ENCODE measurements at places on chromosomes 7 and 10.
A peak's percentile ranks its signal among the peaks of the same experiment; 100 is the strongest.

DNA sequence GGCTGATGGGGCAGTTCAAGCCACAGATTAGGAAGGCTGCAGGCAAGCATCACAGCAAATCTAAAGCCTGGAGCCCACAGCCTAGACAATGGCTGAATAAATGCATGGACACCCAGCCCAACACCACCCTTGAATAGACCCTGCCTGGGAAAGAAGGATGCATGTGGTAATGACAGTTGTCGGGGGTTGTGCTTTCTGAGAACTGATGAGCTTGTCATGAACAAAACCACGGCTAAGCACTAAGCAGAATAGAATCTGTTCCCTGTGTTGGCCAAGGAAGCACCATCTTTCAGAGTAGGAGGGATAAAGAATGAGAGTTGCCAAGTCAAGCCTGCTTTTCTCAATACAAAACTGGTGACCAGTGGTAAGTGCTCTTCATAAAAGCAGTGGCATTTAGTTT lies 66.1 kb upstream of the JCAD start:
- no peak for DNase-seq

DNA sequence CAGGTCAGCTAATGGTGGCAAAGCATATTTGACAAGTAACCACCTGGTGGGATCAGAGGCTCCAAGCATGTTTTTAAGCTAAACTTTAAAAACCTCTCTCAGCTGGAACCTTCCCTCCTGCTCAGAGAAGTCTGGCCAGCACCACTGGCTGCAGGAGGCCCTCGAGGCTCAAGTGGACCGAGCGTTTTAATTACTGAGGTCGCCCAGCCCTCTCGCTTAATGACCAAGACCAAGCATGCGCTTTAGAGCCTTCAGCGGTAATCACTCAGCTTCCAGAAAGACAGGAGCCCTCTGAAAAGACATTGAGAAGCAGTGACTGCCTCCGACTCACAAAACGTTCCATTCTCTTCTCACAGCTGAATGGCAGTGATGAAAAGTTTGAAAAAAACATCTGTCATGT lies 383.4 kb upstream of the ADARB2 start:
- DNase-seq, result no peak

- DNase-seq, result peak; percentile 90
Observed at GRCh38 chr7:23474094-23474828, 4.0 kb upstream of the IGF2BP3 start.

DNA sequence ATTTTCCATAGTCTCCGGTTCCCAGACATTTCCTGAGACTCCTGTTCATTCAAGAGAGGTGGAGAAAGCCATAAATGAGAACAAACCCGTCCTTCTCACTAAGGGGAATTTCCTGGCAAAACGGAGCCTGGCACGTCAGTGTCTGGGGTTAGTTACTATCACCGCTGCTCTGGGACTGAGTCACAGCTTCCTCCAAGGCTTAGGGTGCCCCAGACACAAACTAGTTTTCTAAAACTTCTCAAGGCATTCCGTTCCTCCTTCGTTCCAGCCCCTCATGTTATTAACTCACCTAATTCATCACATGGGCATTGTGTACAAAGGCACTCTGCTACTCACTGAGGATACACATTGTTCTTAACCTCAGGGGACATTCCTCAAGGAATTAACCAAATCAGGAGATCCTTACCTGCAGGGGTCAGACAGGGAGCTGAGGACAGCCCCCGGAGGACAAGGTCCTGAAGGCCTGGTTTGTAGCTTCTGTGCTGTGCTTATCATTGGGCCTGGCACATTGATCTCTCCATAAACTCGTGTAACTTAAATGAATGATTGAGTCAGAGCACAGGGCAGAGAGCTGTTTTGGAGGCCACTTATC lies 103.0 kb upstream of the KLF6 start:
- DNase-seq, result no peak

- peak; percentile 52 for DNase-seq
Observed at GRCh38 chr7:6160191-6160623, 112.2 kb downstream of the CYTH3 start.

DNA sequence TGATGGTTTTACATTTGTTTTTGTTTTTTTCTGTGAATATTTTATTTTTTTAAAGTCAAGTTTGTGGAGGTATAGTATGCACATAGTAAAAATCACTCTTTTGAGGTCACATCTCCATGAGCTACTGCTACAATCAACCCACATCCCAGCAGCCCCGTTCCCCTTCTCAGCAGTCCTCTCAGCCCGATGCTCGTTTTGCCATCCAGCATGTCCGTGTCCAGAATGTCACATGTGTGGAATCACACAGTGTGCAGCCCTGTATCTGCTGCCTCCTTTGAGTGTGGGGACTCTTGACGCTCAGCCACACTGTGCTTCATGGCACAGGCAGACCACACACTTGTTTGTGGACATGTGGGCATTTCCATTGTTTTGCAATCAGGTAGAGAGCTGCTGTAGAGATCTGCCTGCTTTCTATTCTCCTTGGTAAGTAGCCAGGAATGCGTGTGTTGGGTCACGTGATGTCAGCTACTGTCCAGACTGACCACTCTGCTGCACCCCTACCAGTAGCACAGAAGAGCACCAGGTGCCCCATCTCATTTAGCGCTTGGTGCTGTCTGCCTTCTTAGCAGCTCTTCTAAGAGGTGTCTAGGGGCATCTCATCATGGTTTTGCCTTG lies 71.6 kb upstream of the CAMK2B start:
- no peak for DNase-seq

GRCh38 chr10:131590567-131590966 lies 279.0 kb upstream of the TCERG1L start:
- no peak for DNase-seq

GRCh38 chr10:120477021-120477742 lies 20.2 kb downstream of the PLPP4 start:
- DNase-seq, result peak; percentile 74

- no peak for DNase-seq
Observed at GRCh38 chr7:158272509-158273137, 315.0 kb downstream of the PTPRN2 start.

- DNase-seq, result no peak
Observed at GRCh38 chr7:71220210-71220695, 88.3 kb downstream of the GALNT17 start.

DNA sequence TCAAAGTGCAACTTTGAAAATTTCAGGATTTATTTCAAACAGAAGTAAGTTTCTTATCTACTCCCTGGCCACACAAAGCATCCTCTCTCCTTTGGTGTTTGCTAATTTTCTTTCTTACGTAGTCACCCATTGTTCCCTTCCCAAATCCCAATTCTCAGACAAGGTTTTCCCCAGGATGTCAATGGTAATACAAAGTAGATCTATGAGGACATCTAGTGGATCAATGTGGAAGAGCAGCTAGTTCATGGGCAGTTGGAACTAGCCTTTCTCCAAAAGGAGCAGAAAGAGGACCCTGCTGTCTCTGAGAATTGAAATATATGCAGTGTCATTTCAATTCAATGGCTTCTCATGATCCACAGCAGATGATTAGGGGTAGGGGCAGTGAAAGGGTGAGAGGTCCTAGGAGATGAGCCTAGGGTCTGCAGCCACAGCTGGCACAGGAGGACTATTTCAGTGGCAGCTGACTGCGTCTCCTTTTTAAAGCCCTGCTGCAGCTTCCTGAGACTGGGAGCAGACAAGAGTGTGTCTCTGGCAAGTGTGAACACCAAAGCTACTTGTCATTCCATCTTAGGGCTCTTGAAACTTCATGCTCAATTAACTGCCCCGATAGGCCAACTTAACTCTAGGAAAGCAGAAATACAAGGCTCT lies 632.6 kb downstream of the KCNMA1 start:
- peak; percentile 47 for DNase-seq

DNA sequence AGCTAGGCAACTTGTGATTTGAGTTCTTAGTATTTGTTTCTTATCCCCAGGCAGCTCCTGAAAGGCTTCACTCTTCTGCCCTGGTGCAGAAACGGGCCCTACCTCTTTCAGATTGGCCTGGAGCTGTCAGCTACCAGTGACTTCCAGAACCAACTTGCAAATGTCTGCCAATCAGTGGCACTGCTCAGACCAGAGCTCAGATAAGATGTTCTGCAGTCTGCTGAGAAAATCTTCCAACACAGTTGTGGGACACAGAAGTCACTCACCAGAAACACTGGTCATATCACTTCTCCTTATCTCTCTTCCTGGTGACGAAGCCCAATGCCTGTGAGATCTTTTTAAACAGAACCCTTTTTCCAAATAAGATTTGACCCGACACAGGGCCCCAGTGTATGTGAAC lies 81.9 kb upstream of the DUSP5 start:
- DNase-seq, result no peak

DNA sequence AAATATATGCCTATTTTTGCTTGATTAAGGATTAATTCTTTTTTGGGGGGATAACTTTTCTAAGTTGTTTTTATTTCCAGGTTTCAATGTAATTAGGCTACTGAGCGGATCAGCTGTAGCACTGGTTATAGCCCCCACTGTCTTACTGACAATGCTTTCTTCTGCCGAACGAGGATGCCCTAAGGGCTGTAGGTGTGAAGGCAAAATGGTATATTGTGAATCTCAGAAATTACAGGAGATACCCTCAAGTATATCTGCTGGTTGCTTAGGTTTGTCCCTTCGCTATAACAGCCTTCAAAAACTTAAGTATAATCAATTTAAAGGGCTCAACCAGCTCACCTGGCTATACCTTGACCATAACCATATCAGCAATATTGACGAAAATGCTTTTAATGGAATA lies 1.0 kb downstream of the LRRTM3 start:
- no peak for DNase-seq

- DNase-seq, result no peak
Observed at GRCh38 chr7:20200971-20201370, 16.2 kb downstream of the MACC1 start.

GRCh38 chr10:88117869-88118632 lies 254.6 kb downstream of the PTEN start:
- DNase-seq, result no peak

DNA sequence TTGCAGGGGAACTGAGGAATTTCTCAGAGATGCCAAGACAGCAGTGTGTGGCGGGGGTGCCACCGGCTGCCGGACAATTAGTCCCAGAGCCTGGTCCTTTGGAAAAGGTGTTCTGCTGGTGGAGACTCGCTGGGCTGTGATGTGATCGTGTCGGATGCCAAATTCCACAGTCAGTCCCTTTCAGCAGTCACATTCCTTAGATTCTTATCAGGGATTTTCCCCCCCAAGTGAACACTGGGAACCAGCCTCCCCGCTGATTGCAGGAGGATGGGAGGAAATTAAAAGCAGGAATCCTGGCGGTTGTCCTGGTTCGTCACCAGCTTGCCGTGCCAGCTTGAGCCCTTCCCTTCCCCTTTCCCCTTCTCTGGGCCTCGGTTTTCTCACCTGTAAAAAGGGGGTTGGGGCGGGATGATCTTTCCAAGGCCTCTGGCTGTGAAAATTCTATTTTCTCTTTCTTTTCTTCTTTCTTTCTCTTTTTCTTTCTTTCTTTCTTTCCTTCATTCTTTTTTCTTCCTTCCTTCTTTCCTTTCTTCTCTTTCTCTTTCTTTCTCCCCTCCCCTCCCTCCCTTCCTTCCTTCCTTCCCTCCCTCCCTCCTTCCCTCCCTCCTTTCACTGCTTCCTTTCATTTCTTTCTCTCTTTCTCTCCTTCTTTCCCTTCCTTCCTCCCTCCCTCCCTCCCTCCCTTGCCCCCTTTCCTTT lies 39.6 kb downstream of the COL26A1 start:
- DNase-seq, result peak; percentile 60

GRCh38 chr10:15169555-15170401 lies 1.3 kb upstream of the NMT2 start:
- no peak for DNase-seq

GRCh38 chr10:29657719-29658274 lies 23.0 kb upstream of the SVIL start:
- no peak for DNase-seq

DNA sequence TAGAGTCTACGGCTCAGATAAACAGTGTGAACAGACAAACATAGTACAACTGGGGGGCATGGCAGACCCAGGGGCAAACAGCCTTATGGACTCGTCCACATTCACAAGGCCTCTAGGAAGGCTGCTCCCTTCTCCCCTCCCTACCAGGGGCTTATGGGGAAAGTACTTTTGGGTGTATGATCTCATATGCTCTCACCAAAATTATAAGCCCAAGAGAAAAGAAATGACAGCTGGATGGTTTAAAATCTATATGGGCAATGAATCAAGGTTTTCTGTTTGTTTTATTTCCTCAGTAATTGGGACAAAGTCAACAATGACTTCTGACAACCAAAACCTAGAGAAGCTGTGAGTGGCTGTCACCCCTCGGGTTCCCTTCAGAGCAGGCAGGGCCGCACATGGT lies 144.4 kb downstream of the PKD1L1 start:
- no peak for DNase-seq

DNA sequence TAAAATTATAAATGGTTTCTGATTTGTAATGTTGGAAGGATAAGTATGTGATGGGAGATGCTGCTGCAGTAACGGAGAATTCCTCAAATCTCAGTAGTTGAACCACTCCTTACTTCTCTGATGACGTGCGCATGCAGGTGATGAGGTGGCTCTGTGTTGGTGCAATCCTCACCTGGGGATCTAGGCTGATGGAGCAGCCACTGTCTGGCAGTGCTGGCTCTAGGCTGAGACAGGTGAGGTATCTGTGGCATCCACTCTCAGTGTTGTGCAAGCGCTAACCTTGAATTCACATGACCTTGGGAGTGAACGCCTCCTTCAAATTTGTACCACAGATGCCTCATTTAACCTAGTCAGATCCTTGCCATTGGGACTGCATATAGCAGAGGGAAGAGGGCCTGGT lies 35.0 kb downstream of the LHFPL3 start:
- DNase-seq, result no peak

GRCh38 chr7:65379318-65379717 lies 5.7 kb downstream of the ZNF92 start:
- no peak for DNase-seq

DNA sequence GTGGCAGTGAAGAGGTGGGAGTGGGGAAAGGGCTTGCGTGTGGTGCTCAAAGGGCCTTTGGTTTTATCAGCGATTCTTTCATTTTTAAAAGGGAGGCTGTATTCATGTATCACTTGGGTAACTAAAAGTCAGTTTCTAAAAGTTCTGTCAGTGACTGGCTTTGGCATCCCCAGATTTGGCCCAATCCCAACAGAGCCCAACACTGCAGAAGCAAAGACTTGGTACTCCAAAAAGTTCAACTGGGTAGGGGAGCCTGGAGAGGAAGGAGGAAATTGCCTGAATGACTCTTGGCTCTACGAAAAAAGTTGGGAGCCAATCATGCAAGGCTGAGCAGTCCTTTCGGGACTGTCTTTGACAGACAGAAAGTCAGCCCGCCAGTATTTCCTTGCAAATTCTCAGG lies 54.5 kb upstream of the COL13A1 start:
- DNase-seq, result no peak

DNA sequence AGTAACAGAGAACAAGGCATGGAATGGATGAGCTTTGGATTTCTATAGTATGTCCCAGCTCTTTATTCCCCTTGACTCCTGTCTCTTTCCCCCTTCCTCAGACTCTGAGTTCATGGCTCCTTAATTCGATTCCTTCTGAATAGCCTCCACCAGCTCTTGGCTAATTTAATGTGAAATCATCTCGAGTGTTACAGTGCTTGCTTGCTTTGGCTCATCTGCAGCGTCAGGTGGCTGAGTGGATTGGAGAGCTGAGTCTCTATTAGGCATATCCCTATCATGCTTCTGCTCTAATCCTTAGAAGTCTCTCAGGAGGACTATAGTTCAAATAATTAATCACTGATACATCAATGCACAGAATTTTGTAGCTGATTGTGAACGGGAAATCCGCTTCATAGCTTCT lies 134.6 kb downstream of the LRRC4 start:
- DNase-seq, result no peak

- DNase-seq, result no peak
Observed at GRCh38 chr10:121449482-121449924, 148.7 kb downstream of the FGFR2 start.

- no peak for DNase-seq
Observed at GRCh38 chr10:67965456-67965855, 81.0 kb downstream of the SIRT1 start.

GRCh38 chr10:125840955-125841354 lies 17.6 kb downstream of the BCCIP start:
- DNase-seq, result no peak

GRCh38 chr7:104241538-104242209 lies 33.9 kb upstream of the ORC5 start:
- DNase-seq, result no peak
